ENCODE measurements at places on chromosomes 4 and X.

DNA sequence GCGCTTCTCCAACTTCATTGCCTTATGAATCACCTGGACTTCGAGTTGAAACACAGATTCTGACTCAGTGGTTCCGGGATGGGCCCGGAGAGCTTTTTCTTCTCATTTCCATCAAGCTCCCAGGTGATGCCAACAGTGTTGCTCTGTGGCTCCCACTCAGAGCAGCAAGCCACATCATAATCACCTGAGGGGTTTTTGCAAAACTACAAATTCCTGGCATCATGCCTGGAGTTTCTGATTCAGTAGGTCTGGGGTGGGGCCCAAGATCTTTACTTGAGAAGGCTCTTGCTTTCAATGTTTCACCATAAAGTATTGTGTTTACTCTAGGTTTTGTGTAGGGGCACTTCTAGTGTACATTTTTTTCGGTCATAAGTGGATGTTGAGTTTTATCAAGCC, 7.0 kb downstream of the MTM1 start:
- DNase-seq: peak; percentile 13

GRCh38 chrX:19862634-19863211, 24.7 kb downstream of the SH3KBP1 start:
- no peak for DNase-seq

DNA sequence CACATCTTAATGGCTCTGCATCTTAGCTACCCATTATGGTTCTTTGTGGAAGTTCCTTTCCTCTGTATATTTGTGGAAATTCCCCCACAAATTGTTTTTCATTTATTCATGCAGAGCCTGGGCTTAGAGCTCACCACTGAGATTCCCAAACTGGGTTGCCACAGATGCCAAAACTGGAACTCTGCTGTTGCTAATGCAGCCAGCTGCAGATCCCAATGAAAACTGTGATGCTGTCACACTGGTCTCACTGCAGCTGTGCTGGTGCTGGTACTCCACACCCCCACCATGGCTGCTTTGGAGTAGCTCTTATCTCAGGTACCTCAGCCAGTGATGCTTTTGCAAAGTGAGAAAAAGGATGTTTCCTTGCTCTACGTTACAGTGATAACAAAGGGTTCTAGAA, 87.7 kb downstream of the DCK start:
- DNase-seq: no peak

DNA sequence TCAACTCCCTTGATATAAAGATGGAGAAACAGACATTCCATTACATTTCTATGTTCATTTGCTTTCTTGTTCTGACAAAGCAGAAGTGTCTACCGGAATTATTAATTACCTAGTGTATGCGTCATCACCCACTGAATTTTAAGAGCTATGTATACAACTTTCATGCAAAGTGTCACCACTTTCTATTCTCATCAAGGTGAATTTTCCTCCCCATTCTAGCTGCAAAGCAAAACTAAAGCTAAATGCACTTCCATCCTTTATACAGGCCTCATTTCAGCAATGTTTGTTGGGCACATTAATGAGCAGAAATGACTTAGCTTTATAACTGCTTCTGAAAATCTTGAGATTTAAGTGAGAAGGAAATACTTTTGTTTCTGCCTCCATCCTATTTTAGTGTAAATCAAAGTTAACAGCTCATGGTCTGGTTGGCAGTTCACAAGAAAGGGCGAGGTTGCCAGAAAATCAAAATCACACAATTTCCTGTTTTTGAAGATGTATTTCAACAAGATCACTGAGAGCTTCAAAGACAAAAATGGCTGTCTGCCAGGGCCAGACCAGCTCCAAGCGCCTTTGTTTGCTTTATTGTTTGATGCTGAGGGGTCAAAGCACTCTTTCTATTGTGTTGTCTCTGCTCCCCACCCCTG, 7.2 kb upstream of the FAM9C start:
- no peak for DNase-seq

GRCh38 chr4:98542011-98542410, 116.4 kb downstream of the TSPAN5 start:
- DNase-seq: no peak

DNA sequence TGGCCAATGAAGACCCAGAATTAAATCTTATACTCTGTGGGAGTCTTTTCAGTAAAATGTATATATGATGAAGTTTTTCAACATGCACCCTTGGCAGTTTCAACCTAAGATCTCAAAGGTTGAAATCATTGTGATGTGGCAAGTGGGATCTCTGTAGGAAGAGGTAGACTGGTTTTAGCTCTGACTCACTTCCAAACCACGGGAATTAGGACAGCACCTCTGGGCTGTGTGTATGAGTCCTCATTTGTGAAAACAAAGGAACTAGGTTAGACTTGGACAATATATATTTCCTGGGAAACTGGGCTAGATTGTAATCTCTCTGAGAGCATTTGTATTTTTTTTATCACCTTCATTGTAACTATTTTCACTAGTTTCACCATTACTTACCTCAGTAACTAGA, 333.0 kb downstream of the ADGRL3 start:
- no peak for DNase-seq

GRCh38 chr4:164529058-164529457, 224.9 kb upstream of the SMIM31 start:
- no peak for DNase-seq

- no peak for DNase-seq
These were observed 105.5 kb downstream of the SHROOM3 start for GRCh38 chr4:76540486-76540885.

GRCh38 chrX:27444093-27444908, 18.8 kb downstream of the PPP4R3C start:
- DNase-seq: no peak

DNA sequence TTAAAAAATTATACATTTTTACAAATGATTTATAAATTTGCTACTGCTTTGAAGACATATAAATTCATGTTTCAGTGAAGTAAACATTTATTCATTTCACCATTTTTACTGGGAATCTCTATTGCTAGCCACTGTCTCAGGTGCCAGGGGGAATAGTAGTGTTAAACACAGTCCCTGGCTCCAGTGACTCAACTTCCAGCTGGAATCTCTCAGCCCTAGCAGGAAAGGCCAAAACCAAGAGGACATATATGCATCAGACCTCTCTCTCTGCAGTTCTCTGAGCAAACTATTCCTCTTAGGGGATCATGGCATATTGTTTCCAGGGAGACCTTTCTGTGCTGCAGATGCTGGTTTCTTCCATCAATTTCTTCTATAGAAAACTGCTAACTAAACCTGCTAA, 1009.0 kb upstream of the LCORL start:
- no peak for DNase-seq

GRCh38 chrX:148956352-148956751, 455.9 kb downstream of the AFF2 start:
- DNase-seq: no peak

GRCh38 chr4:81808011-81808672, 336.4 kb upstream of the RASGEF1B start:
- DNase-seq: no peak

DNA sequence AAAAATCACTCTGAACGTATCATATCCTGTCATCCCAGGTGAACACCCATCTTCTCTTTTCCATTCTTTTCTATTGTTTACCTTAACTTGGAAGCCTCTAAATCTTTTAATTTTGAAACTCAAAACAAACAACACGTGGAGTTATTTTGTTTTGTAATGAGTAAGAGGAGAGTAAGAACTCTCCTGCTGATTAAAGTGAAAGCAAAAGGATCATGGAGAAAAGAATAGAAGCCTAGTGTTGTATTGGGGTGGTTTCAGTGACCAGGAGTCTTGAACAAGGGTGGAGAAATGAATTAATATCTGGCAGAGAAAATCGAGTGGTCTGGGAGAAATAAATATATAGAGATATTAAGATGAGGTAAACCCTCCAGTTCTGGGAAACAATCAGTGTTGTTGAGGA, 237.4 kb upstream of the UGT8 start:
- DNase-seq: no peak

- no peak for DNase-seq
These were observed 95.9 kb upstream of the STX18 start for GRCh38 chr4:4637710-4638109.

GRCh38 chr4:83108101-83108861, 6.2 kb downstream of the PLAC8 start:
- DNase-seq: peak; percentile 11

DNA sequence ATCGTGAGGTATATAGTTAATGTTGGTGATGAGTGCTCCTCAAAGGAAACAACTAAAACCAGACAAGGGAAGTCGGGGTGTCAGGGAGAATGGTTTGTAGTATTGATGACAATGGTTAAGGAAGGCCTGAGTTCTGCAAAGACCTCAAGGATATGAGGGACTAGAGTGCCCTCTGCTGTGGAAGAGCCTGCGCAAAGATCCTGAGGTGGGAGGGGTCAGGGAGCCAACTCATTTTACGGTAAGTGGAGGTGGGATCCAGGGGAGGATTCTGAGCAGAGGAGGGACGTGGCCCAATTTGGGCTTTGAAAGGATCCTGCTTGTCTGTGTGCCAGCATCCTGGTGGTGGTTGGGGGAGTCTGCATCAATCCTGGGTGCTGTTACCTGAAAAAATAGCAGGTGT, 11.3 kb downstream of the UBA1 start:
- DNase-seq: no peak

GRCh38 chr4:144178414-144178813, 37.9 kb upstream of the GYPA start:
- no peak for DNase-seq

- DNase-seq: no peak
These were observed 47.9 kb upstream of the QRFPR start for GRCh38 chr4:121428721-121429120.

DNA sequence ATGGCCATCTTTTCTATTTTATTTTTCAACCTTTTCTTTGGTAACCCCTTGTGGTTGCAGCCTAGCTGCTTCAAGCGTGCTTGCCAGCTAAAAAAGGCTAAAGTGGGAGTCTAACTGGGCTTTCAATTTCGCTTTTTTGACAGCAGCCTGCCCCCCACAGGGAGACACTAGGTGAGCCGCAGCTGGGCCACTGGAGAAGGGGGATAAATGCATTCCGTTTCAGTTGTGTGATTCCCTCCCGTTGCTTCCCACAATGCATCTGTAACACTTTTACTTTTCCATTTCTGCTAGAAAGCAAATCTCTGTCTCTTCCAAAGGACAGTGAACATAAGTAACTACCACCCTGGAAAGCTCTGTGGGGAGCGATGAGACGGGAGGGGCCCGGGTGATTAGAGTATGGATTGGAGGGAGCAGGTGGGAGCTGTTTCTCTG, 86.3 kb upstream of the RAPGEF2 start:
- peak; percentile 34 for DNase-seq

DNA sequence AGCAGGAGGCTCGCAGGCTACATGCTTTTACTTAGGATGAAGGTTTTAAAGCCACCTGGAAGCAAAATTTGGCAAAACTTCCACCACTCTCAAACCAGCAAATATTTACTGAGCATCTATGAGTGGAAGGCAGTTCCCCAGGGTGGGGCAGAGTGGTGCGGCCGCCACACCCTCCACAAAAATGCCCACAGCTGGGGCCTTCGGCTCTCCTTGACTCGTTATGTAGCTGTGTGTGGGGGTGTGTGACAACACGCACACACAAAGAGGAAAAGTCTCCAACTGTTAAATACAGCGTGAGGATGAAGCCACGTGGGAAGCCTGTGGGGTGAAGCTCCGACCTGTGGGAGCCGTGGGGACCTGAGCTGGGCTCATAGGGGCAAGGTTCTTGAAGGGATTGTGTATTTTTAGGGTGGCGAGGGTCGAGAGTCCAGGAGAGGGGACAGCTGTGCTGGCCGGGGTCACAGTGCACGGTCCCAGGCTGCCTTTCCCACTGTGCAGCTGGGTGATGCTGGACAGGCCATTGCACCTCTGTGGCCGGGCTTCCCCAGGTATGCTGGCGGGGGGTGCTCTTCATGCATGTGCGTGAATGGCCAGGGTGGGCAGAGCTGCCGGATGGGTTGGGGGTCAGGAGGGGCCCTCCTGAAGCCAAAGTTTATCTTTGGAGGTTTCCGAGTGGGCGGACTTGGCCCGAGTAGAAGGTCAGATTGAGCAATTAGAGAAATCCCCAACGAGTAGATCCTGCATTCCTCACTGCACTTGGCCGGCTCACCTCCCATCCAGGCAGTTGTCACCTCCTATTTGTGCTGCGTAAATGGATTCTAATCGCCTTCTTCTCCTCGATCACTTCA, 25.4 kb downstream of the SORCS2 start:
- DNase-seq: no peak

DNA sequence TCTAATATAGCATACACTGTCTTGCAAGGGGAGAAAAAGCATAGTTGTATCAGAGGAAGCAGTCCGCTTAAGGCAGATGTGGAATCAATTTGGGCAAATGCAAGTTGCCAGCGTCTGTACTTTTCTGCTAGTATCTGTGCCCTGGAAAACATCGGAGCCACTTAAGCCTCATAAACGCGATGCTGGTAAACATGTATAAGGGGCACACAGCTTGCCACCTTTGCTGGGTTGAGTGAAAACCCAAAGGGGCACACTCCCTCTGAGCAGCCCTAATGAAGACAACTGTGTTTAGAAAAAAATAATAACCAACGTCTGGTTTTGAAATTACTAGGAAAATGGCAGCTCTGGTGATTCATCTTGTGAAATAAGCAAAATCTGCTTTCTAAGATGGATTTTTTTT, 24.3 kb downstream of the SMIM20 start:
- no peak for DNase-seq

GRCh38 chr4:4541040-4541631, 712 bp downstream of the STX18 start:
- DNase-seq: peak; percentile 46

DNA sequence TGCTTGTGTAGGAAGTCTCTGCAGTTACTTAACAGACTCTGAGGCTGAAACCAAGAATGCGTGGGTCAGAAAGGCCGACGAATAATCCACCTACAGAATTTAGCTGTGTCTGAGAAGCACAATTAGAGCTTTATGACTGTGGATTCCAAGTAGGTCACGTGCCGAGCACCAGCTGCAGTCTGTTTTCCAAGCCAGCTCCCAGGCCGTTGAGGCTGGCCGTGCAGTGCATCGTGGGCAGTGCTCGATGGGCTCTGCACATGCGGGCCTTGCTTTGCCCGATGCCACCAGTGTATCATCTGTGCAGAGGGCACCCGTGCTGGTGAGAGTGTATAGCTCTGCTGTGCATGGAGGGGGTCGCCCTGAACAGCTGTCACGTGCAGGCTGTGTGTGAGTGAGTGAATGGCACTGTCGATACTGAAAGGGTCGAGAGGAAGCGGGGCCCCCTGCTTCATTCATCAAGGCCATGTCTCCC, 67.5 kb upstream of the CLDN34 start:
- no peak for DNase-seq

DNA sequence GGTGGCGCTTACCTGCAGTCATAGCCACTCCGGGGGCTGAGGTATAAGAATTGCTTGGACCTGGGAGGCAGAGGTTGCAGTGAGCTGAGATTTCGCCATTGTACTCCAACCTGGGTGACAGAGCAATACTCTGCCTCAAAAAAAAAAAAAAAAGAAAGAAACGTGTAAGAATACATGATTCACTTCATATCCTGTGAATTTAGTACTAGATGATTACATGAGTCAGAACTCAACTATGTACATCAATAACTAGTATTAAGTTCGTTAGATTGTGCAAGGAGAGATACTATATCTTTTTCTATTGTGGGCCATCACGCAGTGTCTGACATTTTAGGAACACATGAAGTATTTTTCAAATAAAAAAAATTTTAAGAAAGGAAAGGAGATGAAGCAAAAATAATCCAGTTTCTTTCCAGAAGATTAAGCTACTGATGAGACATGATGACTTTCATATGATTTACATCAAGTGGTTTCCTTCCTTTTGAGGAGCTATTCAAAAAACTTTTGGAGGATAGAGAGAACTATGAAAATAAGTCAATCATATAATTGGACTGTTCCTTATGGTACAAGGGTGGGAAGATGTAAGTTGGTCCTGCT, 64.7 kb upstream of the EXOC1L start:
- no peak for DNase-seq

Data from transverse colon (tissue), 4 donors.